Activated naive CD4-positive, alpha-beta T cell (primary cell): ENCODE measurements at places on chromosomes 11 and 22.

- DNase-seq: no peak
Observed at GRCh38 chr11:63698976-63699733, 17.9 kb downstream of the RTN3 start.

DNA sequence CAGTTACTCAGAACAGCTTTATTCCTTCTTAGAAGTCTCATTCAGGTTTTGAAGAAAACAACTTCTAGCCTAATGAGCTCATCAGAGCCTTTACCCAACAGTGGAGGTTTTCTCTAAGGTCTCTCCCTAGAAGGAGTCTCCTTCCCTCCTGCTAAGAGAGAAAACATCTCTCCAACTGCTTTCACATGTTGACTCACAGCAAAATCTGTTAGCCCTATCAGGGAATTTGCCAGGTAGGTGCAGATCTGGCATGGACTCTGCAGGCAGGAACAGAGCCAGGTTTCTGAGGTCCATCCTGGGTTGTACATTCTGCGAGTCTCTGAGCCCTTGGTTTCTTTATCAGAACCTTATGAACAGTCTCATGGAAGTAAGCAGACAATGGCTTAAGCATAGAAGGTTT is 214.4 kb downstream of the HIPK3 start:
- no peak for DNase-seq

DNA sequence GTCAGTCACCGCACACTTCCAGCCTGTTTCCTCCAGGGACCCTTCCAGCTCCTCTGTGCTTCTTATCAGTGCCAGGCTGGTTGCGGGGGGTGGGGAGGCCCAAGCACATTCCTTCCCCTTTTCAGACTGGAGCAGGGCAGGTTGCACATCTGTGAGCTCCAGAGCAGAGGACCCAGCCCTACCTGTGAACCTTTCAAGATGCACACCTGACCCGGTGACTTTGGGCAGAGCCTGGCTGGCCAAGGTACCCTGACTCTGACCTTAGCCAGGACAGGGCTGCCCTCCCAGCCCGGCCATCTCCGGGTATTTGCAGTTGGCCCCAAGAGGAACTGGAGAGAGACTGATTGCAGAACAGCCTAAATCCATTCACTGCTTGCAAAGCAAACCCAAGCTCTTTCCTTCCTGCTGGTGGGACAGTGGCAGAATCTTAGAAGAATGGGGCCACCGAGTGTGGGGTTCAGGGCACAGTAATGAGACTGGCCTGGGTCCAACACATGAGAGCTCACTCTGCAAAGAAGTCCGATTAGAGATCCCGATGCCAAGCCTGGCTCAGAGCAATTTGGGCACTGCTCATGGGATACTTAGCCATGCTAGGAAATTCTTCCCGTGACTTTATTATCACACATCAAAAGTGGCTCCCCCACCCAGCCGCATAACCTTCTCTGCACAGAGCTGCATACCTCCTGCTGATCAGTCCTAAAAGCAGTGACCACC is 64.7 kb upstream of the CCND1 start:
- no peak for DNase-seq

DNA sequence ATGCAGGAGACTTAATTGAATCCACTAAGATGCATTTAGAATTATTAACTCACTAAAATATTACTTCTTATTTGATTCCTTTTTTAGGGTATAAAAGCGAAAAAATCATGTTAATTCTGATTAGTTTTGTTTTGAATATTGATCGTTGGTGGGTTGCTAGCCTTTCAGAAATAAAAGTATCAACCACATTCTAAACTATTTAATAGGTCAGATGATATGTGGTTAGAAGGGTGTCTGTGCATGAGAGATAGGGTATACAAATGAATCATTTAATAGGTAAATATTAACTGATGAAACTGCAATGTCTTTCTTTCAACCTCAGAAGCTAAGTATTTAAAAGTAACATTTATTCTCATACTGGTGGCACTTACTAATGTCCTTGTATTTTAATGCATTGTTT is 515.1 kb downstream of the CNTN5 start:
- DNase-seq: no peak

DNA sequence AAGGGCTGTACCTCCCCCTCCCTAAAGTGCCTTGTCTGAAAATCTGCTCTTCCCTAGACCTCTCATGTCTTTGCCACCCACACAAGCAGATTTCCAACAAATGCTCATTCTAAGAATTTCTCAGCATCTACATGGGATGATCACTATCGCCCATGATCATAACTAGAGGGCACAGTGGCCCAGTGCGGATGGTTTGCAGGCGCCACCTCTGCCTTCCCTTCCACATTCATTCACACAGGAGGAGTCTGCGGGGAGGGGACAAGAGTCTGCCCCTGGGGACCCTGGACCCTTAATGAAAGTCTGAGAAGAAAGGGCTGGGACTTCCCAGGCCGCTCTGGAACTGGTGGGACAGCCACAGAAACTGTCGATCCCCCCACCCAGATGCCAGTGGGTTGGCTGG is 28.9 kb downstream of the KCTD17 start:
- DNase-seq: no peak

DNA sequence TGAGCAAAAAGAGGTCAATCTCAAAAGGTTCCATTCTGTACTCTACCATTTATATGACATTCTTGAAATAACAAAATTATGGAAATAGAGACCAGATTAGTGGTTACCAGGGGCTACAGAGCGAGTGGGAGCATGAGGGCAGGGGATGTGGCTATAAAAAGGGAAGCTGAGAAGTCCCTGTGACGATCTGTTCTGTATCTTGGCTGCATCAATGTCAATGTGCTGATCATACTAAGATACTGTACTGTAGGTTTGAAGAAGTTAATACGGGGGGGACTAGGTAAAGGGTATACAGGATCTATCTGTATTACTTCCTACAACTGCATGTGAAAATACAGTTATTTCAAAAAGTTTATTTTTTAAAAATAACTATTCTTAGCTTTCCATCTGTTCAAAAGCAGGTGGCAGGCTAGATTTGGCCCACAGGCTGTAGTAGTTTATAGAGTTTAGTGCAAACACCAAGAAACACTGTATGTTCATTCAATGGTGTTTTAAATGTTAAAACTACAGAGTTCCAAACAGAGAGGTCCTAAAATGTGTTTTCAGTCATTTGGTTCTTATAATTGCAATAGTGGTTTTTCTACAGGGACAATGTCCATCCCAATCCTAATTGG is 78.2 kb downstream of the SMCO4 start:
- no peak for DNase-seq

DNA sequence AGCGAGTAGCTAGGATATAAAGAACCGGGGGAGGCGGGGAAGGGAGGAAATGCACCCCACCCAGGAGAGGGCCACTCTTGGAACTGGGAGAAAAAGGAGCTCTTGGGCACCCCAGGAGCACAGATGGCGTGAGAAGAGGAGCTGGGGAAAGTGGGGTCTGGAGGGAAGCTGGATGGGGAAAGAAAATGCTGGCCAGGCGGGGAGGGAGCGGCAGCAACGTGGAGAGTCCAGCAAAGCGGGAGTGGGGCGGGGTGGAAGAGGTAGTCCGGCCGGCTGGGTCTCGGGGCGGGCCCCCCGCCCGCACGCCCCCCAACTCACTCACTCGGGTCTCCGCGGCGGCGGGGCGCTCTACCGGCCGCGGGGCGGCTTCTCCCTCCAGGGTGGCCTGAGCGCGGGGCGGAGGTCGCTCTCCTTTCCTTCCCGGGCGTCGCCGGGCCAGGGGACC is 522 bp downstream of the TOB2 start:
- DNase-seq: no peak

- no peak for DNase-seq
Observed at GRCh38 chr22:45216133-45217003, 24.3 kb downstream of the KIAA0930 start.

DNA sequence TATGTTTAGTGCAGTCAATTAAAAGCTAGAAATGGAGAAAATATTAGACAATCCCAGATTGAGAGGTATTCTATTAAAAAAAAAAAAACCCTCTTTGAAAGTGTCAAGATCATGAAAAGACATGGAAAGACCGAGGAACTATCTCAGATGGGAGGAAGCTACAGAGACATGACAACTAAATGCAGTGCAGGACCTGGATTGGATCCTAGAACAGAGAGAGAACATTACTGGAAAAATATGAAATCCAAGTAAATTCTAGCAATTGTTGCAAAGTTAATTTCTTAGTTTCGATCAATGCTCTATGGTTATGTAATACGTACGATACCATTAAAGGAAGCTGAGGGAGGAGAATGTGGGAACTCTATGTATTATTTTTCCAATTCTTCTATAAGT is 43.2 kb downstream of the SLC1A2 start:
- no peak for DNase-seq

- no peak for DNase-seq
Observed at GRCh38 chr11:41190437-41191082, 268.9 kb downstream of the LRRC4C start.

DNA sequence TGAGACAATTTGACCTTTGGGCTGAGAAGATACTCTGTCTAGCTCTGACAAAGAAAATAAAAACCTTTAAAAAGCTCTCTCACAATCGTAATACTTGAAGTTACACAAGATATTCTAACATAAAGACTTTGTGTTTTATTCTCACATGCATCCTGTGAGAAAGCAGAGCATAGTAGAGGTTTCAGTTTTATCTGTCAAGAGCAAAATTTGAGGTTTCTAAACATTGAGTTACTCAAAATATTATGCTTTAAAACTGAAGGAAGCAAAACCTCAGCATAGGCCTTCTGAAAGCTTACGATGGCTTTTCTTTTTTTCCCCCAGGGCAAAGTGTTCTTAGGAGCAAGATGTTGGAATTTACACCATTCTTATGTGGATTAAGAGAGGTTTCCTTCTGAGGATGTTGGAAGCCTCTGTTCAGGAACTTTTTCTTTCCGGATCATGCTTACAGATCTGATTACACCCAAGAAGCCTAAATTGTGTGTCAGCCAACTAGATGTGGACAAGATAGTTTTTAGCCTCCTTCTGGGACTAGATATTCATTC is 15.0 kb upstream of the OR51M1 start:
- no peak for DNase-seq

DNA sequence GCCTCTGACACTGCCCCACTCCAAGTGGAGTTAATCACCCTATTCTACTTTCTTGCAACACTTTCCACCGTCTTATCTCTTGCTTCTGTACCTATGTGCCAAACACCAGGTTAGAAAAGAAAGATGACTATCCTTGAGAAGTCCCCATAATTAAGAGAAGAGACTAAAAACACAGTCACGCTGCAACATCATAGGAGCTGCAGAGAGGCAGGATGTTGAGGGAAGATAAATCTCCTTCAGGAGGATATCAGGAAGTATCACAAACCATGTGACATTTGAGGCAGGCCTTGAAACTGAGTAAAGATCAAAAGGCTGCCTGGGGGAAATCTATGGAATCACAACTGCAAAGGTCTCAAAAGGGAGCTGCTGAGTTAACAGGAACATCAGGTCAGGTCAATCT is 24.8 kb downstream of the GAB2 start:
- no peak for DNase-seq

- no peak for DNase-seq
Observed at GRCh38 chr11:14190992-14191778, 167.8 kb downstream of the RRAS2 start.

DNA sequence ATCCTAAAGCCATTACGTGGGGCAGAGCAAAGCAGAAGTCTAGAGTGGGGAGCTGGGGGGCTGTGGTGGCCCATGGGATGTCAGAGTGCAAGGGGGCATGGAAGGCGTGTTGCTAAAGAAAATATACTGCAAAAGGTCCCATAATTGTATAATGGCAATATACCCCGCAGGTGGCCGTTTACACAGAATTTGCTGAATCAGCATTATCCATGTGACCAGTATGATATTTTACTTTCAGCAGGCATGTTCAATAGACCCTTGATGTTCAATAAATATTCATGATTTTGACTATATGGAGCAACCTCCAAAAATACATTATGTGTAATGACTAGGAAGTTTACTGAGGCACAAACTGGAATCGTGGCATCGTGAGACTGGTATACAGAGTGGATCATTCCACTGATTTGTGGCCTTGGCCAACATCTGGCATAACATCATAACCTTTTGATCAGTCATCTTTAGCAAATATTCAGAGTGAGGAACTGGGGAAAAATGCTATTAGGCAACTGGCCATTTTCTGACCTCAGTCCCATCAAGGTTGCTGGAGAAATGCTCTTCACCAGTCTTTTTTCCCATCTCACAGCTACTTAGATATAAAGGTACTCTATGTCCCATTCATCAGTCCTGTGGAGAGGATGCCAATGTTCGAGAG is 29.3 kb upstream of the PPP2R1B start:
- DNase-seq: no peak

DNA sequence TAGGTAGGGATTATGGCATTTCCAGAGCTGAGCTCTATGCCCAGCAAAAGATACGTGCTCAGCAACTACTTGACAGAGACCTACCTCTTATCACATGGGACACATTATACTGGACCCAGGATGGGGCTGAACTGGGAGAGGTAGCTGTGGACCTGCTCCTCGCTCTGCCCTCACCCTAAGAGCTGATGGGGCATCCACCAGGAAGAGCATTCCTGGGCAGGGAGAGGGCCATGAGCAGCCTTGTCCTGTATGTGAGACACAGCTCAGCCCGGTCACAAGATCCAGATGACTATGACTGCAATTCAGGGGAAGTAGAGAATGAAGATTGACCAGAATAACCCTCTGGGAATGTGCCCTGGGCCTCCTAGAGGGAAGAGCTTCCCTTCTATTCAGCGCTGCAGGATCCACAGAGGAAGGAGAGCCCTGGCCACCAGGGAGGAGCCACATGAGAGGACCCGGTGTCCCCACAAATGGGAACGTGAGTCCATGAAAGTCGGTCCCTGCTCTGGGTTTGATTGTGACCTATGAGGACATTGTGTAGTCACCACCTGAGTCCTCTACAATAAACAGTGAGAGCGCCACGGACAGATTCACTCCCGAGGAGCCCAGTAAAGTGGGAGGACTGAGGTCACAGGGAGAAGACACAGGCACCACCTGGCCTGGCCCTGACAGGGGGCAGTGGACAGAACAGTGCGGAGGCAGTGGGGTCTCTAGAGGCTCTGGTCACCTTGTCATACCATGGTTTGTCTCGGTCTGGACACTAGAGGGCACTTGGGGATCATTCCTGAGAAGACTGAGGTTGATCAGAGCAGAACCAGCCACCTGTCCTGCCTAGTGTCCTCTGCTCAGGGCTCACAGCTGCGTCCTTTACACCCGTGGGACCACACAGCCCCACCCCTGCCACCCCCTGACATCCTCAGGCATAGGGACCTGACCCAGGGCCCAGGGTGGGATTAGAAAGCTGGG is 99.5 kb downstream of the ZNF280B start:
- DNase-seq: no peak

DNA sequence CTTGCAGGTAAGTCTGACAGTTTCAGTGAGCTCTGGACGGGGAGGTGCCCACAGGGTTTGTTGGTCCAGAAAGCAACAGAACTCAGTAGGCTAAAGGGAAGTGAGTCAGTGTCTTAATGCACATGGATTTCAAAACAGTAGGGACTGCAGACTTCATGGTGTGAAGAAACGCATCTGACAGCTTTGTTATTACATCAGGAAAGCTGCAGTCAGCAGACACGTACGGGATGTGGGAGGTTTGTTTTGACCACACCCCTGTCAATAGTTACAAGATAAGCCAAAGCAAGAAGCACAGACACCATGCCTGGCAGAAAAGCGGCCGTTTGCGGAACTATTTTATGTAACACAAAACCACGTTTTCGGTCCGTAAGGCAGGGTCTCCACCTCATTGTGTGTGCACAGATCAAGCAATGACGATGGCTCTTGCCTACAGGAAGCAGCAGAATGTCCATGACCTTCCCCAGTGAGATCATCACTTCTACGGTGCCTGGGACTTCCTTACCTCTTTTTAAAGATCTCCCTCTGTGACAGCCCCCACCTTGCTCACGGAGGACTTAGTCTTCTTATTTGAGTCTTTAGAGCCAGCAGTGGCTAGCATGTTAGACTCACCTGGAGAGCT is 58.2 kb upstream of the FTH1 start:
- DNase-seq: peak; percentile 56

- DNase-seq: no peak
Observed at GRCh38 chr11:17658211-17658610, 61.2 kb upstream of the MYOD1 start.

GRCh38 chr11:43498561-43498960 is 139.8 kb downstream of the TTC17 start:
- DNase-seq: no peak
